ENCODE measurements at places on chromosomes 12 and 14.

GRCh38 chr14:92960706-92961566, 38.0 kb downstream of the CHGA start:
- peak; percentile 37 for DNase-seq

DNA sequence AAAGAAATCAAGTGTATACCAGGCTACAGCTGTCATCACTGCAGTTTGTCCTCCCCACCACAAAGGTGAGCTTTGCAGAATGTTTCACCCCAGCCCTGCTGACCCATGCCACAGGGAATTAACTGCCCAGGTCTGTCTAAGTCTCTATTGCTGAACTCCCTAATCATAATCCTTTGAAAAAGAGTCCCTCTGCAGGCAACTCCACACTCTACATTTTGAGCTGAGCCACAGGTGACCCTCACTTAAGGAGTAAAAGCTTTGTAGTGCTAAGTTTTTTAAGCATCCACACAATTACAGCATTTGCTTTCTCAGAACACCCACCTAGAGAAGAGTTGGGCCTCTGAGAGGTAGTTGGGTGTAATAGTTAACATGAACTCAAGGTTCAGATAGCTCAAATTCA, 90.0 kb downstream of the C12orf50 start:
- no peak for DNase-seq

GRCh38 chr12:85299053-85299452, 19.0 kb downstream of the ALX1 start:
- DNase-seq, result no peak

- DNase-seq, result no peak
Observed at GRCh38 chr14:98217530-98217929, 1054.5 kb downstream of the BCL11B start.

GRCh38 chr14:65502676-65503124, 90.2 kb downstream of the FUT8 start:
- peak; percentile 64 for DNase-seq

DNA sequence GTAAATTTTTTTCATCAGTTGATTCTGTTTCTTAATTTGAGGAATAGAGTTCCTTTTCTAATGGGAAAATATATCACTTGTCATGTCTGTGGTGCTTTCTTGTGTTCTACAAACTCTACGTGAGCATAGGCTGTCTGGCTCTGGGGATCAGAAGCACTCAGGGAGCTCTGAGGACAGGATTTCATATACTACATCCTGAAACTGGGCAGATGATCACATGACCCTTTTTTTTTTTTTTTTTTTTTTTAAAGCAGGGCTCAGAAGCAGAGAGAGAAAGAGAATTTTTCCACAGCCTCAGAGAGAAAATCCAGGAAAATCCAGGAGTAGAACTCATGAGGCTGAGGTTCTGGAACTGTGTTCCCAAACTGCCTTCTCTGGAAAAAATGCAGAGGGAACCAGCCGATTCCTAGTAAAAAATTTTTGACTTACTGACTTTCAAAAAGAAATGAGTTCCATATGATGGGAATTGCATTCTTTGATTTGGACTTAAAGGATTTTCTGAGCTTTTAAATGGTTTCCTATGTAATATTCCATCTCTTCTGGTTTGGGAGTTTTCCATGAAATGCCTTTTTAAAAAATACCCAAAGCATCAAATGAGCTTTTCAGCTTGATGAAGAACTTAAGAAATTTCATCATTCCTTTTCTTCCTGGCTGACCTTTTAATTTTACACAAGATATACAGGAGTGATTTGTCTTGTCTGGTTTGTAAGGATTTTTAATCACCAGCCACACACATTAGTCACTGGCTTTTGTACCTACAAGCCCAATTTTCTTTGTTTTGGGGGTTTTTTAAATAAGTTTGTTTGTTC, 183.1 kb upstream of the HIF1A start:
- DNase-seq, result no peak

GRCh38 chr12:120417917-120418580, 19.9 kb upstream of the COX6A1 start:
- no peak for DNase-seq

DNA sequence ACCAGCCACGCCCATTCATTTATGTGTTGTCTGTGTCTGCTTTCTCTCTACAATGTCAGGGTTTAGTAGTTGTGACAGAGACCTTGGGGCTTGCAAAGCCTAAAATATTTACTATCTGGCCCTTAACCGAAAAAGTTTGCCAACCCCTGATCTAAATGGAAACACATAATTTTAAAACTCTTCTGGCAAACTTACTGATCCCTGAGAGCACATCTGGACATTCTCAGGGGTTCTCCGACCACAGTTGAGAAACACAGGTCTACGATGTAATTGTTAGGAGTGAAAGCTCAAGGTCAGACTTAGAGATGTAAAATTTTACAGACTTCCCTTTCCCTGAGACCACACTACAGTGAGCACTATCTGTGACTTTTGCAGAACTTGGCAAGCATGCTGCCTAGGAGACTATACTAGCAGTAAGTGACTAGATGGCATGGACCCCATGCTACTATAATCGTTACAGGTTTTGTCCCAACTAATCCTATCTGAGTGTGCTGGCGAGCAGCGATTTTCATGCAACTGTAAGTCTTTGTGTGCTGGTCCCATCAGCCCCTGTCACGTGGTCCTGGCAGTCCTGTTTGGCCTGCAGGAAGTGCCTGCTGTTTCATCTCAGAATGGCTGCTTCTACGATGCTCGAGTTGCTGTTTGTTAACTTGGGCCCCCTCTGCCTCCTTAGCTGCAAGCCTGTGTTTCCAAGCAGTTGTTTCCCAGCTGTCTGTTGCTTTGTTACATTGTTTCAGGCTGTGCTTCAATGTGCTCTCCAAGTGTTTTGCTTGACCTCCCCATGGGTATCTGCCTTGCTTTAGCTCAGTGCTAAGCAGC, 21.6 kb downstream of the TMTC2 start:
- DNase-seq, result no peak

DNA sequence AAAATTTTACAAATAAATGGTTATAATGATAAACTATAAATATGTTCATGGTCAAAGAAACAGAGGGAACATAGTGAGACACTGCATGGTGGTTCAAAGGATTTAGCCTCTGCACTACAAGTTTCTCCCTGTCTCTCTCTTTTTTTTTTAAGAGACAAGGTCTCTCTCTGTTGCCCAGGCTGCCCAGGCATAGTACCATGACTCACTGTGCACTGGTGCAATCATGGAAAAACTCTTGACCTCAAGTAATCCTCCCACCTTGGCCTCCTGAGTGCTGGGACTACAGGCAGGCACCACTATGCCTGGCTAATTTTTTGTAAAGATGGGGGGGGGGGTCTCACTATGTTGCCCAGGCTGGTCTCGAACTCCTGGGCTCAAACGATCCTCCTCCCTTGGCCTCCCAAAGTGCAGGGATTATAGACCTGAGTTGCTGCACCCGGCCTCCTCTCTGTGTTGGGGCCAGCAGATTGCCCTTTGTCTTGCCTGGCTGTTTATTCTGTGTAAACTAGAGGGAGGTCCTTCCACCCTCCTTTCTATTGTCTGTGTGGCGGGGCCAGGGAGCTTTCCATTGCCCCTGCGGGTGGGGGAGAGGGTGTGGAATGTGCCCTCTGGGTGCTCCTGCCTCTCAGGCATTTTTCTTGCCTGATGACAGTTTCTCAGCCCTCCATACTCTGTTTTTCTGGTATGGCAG, 22.1 kb downstream of the MTHFD1 start:
- DNase-seq, result no peak

- no peak for DNase-seq
Observed at GRCh38 chr12:15769586-15769985, 19.6 kb downstream of the EPS8 start.

- DNase-seq, result peak; percentile 82
Observed at GRCh38 chr12:109586385-109587296, 13.0 kb downstream of the MVK start.

DNA sequence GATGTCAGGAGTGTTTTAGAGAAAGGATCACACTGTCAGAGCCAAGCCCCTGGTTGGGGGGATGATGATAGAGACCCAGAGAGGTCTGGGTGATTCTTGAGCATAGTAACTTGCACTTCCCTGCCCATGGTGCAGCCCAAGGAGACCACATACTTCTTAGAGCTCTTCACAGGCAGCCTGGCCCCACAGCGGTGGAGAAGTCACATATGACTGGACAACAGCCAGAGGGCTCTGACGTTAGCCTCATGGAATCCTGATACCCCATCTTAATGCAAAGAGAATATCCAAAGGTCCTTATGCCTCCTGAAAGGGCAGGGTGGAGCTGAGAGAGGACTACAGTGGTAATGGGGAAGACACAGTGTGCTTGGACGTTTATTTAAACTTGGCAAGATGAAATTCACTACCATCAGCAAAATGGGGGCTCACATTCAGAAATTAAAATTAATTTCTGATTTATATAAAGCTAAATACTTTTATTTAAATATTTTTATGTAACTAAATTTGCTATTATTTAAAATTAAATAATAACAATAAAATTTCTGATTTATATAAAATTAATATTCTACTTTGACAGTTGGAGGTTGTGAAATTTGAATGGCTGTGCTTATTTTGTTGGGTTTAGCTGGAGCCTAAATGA, 131.3 kb downstream of the KTN1 start:
- no peak for DNase-seq

DNA sequence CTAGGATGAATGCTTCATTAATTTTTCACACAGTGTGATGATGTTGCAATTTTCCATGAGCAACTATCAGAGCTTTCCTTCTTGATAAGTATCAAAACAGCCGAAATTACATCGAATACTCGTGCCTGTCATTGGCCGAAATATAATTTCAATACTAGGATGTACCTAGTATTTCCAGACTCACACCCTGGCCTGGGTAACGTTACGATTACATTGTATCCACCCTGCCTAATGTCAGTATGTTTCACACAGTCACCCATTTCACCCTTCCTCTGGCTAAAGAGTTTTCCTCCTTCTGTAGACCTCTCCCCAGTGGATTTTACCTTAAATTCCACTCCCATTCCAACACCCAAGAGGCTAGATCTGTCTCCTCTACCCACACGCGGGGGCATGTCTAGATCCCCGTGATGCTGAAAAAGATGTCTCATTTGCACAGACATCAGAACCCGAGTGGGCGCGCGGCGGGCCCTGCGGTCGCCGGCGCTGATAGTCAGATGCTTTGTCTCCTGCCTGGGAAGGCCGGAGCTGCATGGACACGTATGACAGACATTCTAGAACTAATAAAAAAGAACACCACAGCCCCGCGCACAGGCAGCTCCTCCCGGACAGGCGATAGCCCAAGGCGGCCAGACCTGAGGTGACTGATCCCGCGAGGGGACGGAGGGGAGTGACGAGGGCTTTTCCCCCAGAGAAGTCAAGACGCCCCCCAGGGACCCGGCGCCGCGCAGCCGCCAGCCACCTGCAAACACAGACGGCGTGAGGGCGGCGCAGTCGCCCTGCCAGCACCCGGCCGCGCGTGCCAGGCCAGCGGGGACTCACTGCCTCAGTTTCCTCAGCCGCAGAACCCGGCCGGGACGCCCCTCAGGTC, 723 bp downstream of the KIF21A start:
- peak; percentile 64 for DNase-seq

DNA sequence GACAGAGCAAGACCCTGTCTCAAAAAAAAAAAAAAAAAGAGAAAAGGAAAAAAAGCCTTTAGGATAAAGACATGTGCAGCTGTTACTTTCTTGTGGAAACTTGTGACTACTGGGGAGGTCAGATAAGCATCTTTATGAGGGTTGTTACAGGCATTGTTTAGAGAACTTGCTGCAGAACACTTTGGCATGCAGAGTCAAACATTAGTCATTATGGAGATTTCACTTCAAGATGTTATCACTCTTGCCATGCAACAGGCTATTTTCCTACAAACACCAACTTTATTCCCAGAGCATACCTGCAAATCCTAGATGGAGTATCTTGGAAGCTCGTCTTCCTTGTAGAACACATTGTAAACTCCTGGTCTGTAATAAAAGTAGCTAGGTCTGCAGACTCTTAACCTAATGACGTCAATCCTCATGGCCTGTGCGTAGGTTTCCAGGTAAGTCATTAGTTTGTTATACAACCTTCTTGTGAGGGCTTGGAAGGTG, 36.3 kb upstream of the WDR89 start:
- DNase-seq, result no peak

- no peak for DNase-seq
Observed at GRCh38 chr12:25866586-25867378, 91.7 kb upstream of the RASSF8 start.

- peak; percentile 72 for DNase-seq
Observed at GRCh38 chr12:3173008-3173553, 95.9 kb downstream of the TSPAN9 start.

- no peak for DNase-seq
Observed at GRCh38 chr14:33068040-33068439, 129.4 kb downstream of the NPAS3 start.

- no peak for DNase-seq
Observed at GRCh38 chr12:103688376-103689063, 101.4 kb downstream of the STAB2 start.

DNA sequence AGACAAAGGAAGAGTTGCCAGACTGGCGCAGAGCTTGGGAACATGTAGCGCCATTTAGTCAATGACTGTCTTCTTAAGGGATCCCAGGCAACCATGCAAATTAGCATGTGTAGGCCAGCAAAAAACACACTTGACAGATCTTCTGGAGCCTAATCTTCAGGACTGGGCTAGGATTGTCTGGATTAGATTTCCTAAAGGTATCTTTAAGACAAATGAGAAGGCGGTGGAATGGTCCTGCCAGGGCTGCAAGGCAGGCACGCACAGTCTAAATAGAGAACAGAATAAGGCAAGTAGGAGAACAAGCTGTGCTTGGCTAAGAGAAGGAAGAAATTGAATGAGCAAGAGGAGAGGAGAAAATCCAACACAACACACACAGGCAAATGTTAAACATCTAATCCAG, 80.0 kb downstream of the CIT start:
- no peak for DNase-seq

DNA sequence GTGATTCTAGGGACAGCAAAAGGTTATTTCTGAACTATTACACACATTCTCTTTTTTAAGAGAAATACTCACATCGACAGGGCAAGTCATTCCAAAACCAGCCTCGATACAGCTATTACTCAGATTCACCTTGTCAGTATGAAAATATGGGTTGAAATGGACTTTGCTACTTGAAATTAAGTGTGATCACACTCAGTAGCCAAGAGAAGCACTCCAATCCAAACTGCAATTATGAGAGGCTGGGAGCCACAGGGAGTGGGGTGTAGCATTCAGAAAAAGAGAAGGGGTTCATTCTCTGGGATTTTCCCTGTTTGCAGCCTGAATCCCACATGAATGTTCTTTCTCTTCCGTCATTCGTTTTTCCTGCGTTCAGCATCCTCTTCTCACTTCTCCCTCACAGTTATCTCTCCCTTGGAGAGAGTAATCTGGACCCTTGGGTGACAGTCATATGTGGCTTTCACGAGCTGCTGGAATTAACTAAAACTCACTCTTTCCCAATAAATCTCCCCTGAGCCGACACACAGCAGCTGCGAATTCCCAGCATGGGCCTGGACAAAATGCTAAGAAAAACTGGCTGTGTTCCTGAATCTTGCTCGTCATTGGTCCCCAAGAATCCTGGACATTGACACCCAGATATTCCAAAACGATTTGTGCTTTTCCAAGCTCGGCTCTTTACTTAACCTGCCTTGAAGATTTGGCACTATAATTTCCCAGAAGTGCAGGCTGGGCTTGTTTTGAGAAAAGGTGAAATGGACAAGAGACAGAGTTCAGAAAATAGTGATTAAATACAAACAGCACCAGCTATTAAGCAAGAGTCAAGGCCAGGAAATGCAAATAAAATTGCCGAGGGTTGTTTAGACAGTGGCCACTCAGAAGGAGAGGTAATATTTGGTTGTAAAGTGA, 199.5 kb upstream of the PLEKHG7 start:
- no peak for DNase-seq
